CD4-positive, alpha-beta T cell treated with Interleukin-6 at 100 ng/mL for 8 hours (primary cell): ENCODE measurements at places on chromosomes 5 and 9.
A peak's percentile ranks its signal among the peaks of the same experiment; 100 is the strongest.

GRCh38 chr5:177041936-177042335 is 19.4 kb downstream of the ZNF346 start:
- DNase-seq: no peak

GRCh38 chr9:21549251-21549765 is 67.2 kb upstream of the IFNE start:
- DNase-seq: no peak

GRCh38 chr9:78614892-78615291 is 318.0 kb downstream of the PSAT1 start:
- DNase-seq: no peak

GRCh38 chr9:109110329-109111021 is 9.3 kb downstream of the TMEM245 start:
- no peak for DNase-seq

- no peak for DNase-seq
Measured at GRCh38 chr5:7578071-7578470, 182.1 kb downstream of the ADCY2 start.

- DNase-seq: no peak
Measured at GRCh38 chr5:38831909-38832308, 13.9 kb upstream of the OSMR start.

DNA sequence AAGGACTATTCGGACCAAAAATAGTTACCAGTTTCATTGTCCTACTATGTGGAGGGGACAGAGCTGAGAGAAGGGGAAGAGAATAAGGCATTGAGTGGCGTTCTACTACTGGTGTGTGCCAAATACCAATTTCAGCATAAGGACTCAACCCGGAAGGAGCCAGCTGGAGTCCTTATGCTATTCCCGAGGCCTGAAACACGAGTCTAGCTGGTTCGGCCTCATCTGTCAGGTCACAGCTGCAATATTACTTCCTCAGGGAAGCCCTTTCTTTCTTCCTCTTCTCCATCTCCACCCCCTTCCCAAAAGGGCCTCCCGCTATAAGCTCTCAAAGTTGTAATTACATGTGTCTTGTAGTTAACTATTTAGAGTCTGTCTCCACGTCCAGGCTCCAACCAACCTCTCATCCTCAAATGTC is 20.5 kb upstream of the FER start:
- no peak for DNase-seq

GRCh38 chr5:151897896-151898295 is 26.8 kb downstream of the GLRA1 start:
- DNase-seq: no peak

GRCh38 chr5:80576383-80576782 is 6.3 kb upstream of the ANKRD34B start:
- DNase-seq: no peak

DNA sequence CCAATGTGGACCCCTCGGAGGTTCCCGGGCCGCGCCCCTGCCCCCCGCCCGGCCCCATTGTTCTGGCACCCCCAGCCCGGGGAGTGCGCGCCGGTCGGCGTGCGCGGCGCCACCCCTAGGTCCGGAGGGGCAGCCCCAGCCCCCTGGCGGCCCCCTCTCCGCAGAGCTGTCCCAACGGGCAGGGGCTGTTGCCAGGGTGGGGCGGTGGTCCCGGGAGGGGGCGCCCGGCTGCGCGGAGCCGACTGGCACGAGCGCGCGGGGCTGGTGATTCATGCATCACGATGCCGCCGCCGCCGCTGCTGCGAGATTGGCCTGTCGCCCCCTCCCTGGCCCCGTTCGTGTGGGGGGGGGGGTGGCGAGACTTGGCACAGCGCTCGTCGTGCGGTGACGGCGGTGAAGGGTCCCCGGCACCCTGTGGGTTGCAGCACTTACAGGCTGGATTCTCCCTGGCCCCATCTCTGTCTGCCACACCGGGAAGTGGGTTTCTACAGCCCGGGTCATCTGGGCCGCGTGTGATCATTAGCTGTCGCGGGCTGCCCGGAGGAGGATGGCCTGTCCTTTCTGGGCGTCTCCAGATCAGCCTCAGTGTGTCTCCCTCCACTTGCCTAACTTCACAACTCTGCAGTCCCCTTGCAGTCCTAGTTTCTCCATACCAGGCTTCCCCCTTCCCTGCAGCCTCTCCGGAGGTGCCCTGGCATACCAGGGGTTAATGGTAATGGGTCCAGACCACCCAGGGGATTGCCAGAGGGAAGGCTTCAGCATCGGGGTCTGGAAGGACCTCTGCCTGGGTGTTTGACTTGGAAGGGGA is 858 bp downstream of the NCS1 start:
- peak; percentile 13 for DNase-seq

- DNase-seq: peak; percentile 41
Measured at GRCh38 chr5:5141625-5142525, 1.7 kb downstream of the ADAMTS16 start.

DNA sequence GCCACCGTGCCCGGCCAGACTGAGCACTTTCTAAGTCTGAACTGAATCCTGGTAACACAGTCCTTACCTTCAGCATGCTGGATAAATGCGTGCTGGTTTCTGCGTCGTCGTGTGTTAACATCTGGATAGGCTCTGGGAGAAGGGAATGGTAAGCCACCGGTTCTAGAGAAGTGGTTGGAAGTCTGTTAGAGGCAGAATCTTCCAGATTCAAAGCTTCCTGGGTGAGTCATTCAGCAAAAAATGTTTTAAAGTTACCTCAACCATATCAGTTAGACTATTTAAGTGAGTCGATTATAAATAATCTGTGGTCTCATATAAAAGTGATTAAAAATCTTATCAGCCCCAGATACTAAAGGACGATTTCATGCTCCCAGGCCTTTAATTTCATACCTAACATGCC is 256.5 kb upstream of the NFIL3 start:
- DNase-seq: no peak

DNA sequence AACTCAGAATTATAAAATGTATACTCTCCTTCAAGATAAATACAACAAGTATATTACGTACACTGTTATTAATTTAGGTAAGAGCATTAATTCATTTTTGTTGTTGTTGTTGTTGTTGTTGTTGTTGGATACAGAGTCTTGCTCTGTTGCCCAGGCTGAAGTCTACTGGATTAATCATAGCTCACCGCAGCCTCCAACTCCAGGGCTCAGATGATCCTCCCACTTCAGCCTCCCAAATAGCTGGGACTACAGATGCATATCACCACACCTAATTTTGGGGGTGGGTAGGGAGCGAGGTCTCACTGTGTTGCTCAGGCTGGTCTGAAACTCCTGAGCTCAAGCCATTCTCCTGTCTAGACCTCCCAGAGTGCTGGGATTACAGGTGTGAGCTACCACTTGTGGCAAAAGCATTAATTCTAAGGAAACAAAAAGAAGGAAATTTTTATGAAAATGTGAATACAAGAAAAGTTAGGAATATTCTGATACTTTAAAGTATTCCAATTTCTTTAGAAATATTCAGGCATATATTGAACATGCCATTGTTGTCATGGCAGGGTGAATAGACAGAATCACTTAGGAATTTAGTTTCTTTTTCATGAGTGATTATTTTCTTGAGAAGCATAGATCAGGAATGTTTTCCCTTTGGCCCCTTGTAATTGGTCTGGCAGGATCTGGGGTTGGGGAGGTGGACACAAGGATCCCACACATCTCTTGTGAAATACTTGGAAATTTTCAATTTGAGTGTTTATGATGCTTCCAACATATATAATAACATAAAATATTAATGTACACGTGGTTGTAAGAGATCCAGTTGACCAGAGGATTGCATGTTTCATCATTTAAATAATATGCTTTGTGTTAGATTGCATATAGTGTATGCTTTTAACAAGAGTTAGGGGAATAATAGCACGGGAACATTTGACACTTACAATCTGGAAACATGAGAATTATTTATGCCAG is 263.6 kb downstream of the FANCC start:
- no peak for DNase-seq

- peak; percentile 88 for DNase-seq
Measured at GRCh38 chr5:132103332-132103951, 29.9 kb downstream of the CSF2 start.

GRCh38 chr9:64773491-64773931 is 511.5 kb downstream of the FOXD4L5 start:
- DNase-seq: peak; percentile 8

GRCh38 chr5:81838307-81838906 is 87.5 kb upstream of the SSBP2 start:
- DNase-seq: peak; percentile 32

GRCh38 chr9:99626426-99626825 is 195.3 kb upstream of the NR4A3 start:
- DNase-seq: no peak

DNA sequence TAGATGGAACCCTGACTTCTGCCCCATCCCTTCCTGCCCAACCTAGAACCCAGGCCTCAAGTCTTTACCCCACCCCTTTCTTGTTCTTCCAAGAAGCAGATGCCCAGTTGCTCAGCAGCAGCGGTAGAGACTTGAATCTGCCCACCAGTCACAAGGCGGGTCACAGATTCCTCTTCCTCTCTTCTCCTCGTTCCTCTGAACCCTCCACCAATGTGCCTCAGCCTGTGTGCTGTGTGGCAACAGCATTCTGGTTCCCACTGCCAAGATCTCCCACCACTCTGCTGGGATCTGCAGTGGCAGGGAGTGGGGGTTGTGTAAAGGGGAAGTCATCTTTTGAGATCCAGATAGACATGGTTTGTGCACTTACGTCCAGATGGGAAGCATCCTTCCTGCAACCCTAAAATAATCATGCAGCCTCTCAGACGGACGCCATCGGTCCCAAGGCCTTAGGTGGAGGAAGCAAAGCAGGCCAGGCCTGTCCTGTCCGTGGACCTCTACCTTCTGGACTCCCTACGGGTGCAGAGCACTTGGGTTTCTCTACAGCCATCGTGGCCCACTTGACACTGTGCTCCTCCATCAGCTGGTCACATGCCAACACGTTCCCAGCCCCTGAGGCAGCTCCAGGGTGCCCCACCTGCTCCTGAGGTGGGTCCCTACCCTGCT is 7.7 kb upstream of the RPL26L1 start:
- no peak for DNase-seq

DNA sequence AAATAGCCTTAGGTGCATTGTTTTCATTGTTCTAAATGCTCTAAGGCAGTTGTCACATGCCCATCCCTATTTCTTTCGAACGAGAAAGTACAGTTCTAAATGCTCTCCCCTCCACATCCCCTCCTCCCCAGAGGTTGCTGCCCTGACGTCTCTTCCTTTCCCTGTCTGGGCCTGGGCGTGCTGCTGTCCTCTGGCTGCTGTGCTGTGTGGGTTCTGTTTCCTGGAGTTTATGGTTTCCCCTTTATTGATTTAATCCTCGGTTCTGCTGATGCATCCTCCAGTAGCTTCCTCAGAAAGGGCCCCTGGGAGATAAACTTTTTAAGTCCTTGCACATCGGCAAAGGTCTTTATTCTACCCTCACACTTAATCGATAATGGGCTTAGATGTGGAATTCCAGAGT is 48.8 kb downstream of the MVB12B start:
- DNase-seq: no peak

GRCh38 chr5:42900734-42901133 is 89.0 kb upstream of the SELENOP start:
- no peak for DNase-seq

DNA sequence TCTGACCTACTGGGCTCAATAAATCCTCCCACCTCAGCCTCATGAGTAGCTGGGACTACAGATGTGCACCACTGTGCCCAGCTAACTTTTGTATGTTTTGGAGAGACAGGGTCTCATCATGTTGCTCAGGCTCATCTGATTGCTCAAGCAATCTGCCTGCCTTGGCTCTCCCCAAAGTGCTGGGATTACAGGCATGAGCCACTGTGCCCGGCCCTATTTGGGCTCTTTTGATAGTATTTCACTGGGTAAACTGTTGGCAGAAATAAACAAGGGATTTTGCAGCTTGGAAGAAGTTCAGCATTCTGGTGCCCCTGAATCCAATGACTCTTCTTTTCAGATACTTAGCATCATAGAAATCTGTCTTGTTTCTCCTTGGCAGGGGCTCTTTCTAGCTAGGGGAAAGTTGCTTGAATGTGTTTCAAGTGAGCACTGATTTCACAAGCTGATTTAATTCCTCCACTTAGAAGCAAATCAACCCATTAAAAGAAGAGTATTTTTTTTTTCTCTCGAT is 146.8 kb downstream of the PAPPA start:
- DNase-seq: no peak

DNA sequence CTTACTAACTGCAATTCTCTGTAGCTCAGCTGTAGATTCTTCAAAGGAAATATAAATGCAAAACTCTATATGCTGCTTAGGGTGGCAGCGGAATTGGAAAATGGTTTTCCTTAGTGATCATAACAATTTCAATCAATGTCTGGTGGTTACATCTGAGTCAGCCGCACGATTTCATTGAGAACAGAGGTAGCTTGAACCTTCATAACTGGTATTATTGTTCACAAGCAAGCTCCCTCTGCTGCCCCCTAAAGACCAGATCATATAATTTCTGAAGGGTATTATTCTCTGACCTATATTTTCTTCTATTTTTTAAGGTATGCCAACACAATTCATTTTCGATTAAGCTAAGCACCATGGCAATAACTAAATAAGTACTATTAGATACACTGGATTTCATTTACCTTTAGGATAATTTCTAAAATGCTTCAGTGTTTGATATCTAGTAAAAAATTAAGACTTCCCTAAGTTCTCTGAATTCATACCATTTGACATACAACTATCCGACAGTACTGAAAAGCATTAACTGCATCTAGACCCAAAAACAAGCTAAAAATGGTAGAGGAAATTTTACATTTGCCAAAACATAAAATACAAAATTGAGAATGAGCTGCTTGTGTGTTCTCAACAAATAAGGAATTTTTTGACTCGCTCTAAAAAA is 181.1 kb upstream of the SPEF2 start:
- no peak for DNase-seq

DNA sequence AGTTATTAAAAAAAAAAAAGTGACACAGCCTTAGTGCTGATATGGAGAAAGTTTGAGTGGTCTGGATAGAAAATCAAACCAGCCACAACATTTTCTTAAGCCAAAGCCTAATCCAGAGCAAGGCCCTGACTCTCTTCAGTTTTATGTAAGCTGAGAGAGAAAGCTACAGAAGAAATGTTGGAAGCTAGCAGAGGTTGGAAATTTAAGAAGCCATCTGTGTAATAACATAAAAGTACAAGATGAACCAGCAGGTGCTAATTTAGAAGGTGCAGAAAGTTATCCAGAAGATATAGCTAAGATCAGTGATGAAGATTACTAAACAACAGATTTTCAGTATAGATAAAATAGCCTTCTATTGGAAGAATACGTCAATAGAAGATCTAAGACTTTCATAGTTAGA is 102.9 kb downstream of the GHR start:
- DNase-seq: no peak

GRCh38 chr9:130701059-130702022 is 7.8 kb downstream of the EXOSC2 start:
- DNase-seq: peak; percentile 55

- DNase-seq: no peak
Measured at GRCh38 chr9:112555844-112556482, 69.3 kb downstream of the KIAA1958 start.

DNA sequence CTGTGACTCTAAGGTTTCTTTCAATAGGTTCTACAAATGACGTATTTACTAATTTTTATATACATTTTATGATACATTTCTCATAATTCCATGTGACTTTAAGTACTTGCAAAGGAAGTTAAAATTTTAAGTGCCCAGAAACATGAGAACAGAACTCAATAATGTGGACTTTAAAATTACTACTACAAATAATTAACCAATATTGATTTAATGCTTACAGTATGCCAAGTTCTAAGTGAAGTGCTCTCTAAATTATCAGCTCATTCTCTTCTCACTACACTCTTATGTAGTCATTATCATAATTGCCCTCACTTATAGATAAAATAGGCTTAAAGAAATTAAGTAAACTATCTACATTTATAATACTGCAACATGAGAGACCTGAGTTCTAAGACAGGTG is 1690.7 kb upstream of the CDH9 start:
- no peak for DNase-seq
